ENCODE measurements at places on chromosomes 6 and 20. TPM values are rescaled to one million over a fixed set of nuclear protein-coding genes. Genes with fewer than 3 reads are reported as not detected.

The UBD gene
- not detected for total RNA-seq

The TMEM217 gene
- total RNA-seq, result 0.82 TPM

DNA sequence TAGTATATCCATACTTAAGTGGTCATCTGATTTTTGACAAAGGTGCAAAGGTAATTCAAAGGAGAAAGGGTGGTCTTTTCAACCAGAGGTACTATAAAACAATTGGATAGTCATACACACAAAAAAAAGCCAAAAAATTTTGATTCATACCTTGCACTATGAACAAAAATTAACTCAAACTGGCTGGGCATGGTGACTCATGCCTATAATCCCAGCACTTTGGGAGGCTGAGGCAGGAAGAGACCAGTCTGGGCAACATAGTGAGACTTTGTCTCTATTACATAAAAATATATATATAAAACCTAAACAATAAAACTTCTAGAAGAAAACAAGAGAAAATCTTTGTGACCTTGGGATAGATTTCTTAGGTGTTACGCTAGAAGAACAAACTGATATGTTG, 43.8 kb upstream of the ADIG start:
- H3K4me1 ChIP-seq, result no peaks in the 10 kb centered on the region
- H3K4me3 ChIP-seq, result no peak overlapping the region
- DNase-seq, result no peak
- H3K27ac ChIP-seq, result no peak overlapping the region
- H3K27me3 ChIP-seq, result no peaks in the 10 kb centered on the region
- H3K36me3 ChIP-seq, result peaks cover 19% of the 10 kb centered on the region

GRCh38 chr20:57326667-57327455, 2.7 kb upstream of the SPO11 start:
- no peaks in the 10 kb centered on the region for H3K36me3 ChIP-seq
- peaks cover 6% of the 10 kb centered on the region for H3K4me1 ChIP-seq

DNA sequence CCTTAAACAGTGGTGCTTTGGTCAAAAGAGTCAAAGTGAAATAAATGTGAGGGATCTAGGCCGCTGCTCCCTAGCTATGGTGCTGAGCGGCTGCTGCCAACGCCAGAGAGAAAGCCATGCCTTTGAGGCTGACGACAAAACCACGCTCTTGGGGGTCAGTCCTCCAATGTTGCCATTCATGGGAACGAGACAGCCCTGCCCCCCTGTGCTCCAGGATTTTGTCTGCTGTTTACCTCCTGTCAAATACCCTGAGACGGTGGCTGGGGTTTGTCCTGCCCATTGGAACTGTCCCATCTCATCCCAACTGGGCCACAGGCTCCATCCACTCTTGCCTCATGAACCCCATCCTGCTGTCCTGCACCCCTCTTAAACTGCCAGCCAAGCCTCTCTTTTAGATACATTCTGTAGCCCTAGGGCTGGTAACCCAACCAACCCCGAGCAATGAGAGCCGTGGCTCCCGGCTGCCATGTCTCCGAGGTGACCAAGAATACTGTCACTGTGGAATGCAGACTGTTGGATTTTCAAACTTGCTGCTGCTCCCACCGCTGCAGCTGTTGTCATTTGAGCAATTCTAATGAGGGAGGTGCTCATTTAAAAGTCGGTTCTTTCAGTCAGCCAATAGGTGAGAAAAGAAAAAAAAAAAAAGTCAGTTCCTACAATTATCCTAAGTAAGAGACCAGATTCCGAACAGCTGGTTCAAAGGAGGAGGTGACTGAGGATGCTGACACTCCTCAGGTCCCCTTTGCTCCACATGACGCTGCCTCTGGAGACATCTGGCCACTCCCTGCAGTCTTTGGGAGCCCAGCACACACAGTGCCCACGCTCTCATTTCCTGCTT, 73.1 kb upstream of the QKI start:
- DNase-seq, result no peak
- no peaks in the 10 kb centered on the region for H3K36me3 ChIP-seq
- peak overlapping the region; percentile 67 for H3K4me3 ChIP-seq
- peaks cover 66% of the 10 kb centered on the region for H3K4me1 ChIP-seq
- no peaks in the 10 kb centered on the region for H3K27me3 ChIP-seq
- peak overlapping the region; percentile 93 for H3K27ac ChIP-seq

DNA sequence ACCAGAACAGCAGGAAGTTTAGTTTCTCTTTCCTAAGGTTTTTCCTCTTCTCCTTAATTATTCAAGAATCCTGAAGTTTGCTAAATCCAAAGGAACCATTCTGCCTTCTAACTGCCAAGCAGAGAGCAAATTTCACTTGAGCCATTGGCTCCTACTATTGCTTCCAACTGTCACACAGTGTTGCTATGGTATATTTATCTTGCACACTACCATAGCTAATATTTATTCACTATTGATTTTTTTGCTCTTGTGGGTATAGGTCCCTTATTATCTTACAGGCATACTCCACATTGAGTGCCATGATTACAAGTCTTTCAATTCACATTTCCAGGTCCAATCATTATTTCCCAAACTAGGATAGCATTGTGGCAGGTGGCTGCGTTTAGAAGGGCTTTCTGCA, 266.7 kb upstream of the FLRT3 start:
- H3K36me3 ChIP-seq, result no peaks in the 10 kb centered on the region
- H3K27me3 ChIP-seq, result no peaks in the 10 kb centered on the region
- no peaks in the 10 kb centered on the region for H3K4me1 ChIP-seq
- H3K4me3 ChIP-seq, result no peak overlapping the region

DNA sequence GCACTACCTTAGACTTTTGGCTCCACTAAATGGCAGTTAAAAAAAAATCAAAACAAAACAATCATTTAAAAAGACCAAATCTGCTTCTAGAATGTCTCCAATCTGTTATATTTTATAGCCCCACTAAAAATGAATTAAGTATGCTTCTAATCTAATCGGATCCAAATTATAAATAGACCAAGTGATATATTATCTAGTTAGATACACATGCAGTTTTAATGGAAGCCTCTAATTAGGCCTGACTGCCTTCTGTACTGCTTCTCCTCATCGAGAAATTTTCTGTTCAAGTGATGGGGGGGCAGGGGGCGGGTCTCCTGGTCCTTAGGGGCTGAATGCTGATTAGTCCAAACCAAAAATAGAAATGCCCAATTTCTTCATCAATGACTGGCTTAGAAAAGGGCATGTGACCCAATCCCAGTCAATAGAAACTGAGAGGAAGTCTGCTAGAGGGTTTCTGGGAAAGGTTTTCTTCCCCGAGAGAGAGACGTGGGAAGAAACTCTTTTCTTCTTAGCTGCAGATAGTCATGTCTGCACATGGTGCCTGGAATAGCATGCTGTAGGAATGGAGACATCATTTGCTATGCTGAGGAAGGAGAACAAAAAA, 6.9 kb downstream of the SESN1 start:
- peak overlapping the region; percentile 67 for H3K27ac ChIP-seq
- no peaks in the 10 kb centered on the region for H3K27me3 ChIP-seq
- DNase-seq, result no peak
- no peaks in the 10 kb centered on the region for H3K36me3 ChIP-seq
- H3K4me3 ChIP-seq, result no peak overlapping the region

All from neural crest cell (in vitro differentiated cells).